ENCODE measurements at places on chromosomes 11 and 22. TPM values are rescaled to one million over a fixed set of nuclear protein-coding genes. Genes with fewer than 3 reads are reported as not detected.

DNA sequence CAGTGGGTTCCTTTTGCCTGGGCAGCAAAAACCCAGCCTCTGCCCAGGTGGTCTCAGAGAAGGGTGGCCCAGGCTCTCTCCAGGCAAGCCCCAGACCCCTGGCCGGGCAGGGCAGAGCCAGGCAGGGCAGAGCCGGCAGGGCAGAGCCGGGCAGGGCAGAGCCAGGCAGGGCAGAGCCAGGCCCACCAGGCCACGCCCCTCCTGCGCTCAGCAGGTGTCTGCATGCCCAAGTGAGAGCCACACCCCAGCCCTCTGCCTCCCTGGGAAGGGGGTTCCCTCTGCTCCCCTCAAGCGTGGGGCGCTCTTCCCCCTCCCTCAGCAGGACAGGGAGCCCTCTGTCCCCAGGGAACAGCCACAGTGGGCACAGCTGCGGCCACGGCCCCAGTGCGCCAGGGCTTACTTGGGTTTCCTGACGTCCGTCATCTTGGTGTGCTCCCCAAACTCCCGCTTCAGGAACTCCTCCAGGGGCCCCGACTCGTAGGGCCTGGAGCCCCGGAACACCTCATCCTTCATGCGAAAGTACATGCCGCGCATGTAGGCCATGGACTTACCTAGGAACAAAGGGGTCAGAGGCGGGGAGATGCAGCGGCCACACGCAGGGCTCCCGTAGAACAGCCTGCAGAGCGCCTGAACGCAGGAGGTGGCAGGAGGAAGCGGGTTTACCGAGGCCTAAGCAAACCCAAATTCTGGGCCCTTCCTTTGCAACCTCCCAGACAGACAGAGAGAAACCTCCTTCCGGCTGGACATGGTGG is 10.1 kb upstream of the BAIAP2L2 start:
- DNase-seq = peak; percentile 58

DNA sequence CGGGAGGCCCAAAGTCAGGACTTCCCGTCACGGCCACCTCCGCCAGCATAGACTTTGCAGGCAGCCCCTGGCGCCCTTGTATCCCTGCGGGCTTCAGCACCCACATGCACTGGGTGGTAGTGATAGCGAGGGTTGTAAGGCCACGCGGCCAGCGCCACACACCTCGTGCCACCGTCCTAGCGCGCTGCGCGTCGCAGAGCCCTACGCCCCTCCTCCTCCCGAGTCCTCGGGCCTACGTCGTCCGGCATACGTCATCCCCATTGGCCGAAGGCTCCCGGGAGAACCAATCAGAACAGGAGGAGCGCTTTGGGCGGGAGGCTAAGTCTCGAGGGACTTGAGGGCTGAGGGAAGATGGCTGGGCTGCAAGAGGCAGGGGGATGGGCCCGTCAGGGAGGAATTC is 1.3 kb upstream of the BTBD18 start:
- DNase-seq = no peak

Gene GTPBP1
- total RNA-seq = 51.5 TPM

- no peak for DNase-seq
Observed at GRCh38 chr22:39176714-39177455, 24.4 kb upstream of the CBX7 start.
